ENCODE measurements at places on chromosomes 12 and 14.

- DNase-seq: no peak
Observed at GRCh38 chr14:76767681-76768656, 6.7 kb downstream of the VASH1 start.

- no peak for DNase-seq
Observed at GRCh38 chr12:10268037-10268436, 39.6 kb upstream of the KLRD1 start.

DNA sequence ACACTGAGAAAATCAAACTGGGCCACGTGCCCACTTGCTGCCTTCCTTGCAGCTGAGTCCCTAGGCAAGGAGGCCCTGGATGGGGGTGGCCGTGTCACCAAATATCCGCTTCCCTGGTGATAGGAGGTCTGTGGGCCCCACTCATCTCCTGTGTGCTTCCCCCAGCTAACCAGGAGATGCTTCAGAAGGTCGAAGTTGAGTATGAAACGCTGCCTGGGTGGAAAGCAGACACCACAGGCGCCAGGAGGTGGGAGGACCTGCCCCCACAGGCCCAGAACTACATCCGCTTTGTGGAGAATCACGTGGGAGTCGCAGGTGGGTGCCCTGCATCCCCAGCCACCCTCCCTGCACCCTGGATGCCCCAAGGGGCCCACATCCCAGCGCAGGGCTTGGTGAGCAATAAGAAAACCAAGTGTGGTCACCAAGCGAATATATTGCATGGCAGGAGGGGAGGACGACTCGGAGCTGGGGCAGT lies 6.8 kb upstream of the SIVA1 start:
- DNase-seq: no peak

- DNase-seq: peak; percentile 96
Observed at GRCh38 chr12:6613776-6614512, 6.8 kb upstream of the CHD4 start.

DNA sequence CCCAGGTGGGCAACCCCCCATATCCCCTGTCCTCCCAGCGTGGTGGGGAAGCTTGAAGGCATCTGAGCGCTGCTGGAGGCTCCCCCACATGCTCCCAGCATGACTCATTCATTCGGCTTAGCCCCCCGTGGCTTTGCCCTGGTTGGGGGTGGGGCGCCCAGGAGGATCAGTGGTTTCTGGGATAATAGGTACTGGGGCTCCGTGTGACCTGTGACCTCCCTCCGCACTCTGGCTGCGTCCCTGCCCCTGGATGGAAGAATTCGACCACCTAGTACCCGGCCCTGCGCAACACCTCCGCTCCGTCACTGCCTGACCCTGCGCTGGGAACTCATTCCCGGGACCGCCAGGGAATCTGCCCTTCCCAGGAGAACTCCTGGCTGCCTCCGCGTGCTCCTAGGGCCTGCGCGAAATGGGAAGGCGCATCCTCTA lies 120.1 kb downstream of the AACS start:
- DNase-seq: no peak

GRCh38 chr12:47391566-47391965 lies 311.8 kb upstream of the AMIGO2 start:
- no peak for DNase-seq

DNA sequence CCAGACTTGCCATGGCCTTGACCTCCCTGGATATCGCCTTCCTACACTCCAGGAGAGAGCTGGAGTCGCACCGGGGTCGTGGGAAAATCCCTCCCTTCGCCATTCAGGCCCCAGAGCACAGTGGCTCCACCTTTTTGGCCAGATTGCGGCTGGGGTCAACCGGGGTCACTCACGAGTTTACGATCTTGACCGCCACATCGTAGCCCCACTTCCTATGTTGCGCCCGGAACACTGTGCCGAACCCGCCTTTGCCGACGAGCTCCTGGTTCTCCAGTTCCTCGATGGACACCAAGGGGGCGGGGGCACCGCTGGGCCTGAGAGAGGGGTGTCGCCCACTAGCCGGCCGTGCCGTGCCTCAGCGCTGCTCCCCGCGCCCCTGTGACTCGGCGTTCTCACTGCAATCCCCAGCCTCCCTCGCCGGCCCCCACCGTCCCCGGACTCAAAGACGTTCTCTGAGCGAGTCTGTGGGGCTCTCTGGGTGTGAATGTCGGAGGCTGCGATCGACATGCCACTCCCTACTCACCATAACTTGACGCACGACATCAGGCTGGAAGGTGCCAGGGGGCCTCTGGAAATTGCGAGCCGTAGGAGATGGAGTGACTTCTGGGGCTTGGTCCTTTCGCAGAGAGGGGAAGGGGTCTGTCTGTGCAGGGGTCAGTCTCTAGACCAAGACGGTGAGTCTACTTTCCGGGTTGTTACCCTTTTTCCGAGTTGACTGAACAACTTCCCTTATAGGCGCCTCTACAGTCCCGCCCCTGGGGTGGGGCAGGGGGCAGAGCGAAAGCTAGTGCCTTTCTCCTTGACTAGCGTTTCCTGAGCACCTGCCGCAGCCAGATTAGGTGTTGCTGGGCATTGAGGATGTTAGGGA lies at the start of gene RIPK3:
Gene RIPK3, minus strand, starts transcription at position 708 of the 868 bp plus-strand sequence. Its CDS starts 165 bp downstream, at position 543.
- DNase-seq: no peak

Data from NCI-H1092 (cell line).